ENCODE measurements at places on chromosomes 6 and 20.

DNA sequence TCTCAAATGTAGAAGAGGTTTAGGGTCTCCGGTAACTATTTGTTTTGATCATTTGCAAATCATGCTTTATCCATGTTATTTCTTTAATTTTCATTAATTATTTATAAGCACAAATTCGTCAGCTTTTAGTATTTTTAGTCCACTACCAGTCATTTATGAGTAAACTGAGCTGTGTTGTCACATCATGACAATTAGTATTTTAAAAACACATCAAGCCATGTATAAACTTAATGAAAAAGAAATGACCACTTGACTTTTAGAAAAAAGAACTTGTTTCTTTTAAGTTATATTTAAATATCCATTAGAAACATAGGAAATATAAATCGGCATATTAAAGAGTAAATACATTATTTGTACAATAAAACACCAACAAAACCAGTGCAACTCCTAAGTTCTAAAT, 2.8 kb downstream of the NKX2-4 start:
- DNase-seq: no peak

- no peak for DNase-seq
Measured at GRCh38 chr20:31972471-31973021, 4.6 kb downstream of the XKR7 start.

GRCh38 chr6:79518842-79519241, 18.4 kb downstream of the LCA5 start:
- no peak for DNase-seq

DNA sequence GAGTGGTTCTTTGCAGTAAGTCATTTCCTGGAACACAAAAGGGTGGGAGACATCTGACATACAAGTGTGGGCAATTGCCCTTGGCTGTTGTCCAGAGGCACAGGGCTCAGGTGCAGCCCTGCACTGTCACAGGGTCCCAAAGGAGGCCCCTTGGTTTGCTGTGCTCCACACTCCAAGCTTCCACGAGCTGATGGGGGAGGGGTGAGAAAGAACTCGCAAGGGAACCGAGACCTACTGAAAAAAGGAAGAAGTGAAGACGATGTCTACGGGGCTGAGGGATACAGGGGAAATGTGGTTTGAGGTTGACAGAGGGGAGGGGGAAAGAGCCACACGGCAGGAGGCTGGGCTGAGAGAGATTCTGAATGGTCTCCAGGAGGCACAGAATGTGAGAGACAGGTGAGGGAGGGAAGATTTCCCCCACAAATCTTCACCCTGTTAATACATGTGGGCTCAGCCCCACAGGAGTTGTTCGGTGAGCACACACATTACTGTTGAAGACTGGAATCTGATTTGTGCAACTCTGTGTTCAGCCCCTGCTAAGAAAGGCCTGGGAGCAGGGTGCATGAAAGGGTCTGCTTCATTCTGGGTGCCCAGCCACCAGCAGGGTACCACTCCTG, 123.4 kb downstream of the LY86 start:
- peak; percentile 87 for DNase-seq

GRCh38 chr6:154893917-154894316, 101.2 kb upstream of the TIAM2 start:
- DNase-seq: no peak

GRCh38 chr6:90536520-90536919, 50.4 kb downstream of the MAP3K7 start:
- no peak for DNase-seq

DNA sequence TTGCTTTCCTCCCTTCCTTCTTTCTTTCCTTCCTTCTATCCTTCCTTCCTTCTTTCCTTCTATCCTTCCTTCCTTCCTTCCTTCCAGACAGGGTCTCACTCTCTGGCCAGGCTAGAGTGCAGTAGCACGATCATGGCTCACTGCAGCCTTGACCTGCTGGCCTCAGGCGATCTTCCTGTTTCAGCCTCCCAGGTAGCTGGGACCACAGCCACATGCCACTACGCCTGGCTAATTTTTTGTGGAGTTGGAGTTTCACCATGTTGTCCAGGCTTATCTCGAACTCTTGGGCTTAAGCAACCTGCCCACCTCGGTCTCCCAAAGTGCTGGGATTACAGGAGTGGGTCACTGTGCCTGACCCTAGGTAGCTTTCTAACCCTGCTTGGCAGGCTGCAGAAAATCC, 12.2 kb upstream of the SEC63 start:
- DNase-seq: no peak

- DNase-seq: no peak
Measured at GRCh38 chr6:130293800-130294199, 71.0 kb upstream of the SAMD3 start.

- no peak for DNase-seq
Measured at GRCh38 chr6:38349221-38349620, 290.5 kb downstream of the BTBD9 start.

GRCh38 chr20:50774515-50774914, 20.3 kb upstream of the BCAS4 start:
- no peak for DNase-seq

- DNase-seq: no peak
Measured at GRCh38 chr6:21648475-21649050, 55.0 kb downstream of the SOX4 start.

- no peak for DNase-seq
Measured at GRCh38 chr6:152078804-152079203, 271.3 kb downstream of the ESR1 start.

GRCh38 chr20:54454982-54455381, 20.4 kb upstream of the DOK5 start:
- DNase-seq: no peak

DNA sequence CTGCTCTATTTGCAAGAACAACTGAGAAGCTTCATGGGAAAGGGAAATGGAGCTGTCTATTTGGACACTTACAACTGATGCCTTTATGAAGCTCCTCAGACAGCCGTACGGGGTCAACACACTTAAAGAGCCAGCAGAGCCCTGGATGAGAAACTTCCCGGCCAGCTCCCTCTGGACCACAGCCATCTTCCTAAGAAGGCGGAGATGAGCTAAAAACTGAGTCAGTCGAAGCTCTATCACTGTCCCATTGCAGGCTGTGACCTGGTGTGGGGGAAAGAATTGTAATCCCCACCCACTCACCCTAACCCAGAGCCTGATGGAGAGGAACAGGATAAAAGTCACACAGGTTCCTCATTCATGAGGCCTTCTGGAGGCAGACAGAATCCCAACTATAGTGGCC, 360.4 kb upstream of the JARID2 start:
- DNase-seq: no peak

- no peak for DNase-seq
Measured at GRCh38 chr6:109961611-109962041, 16.5 kb upstream of the GPR6 start.

GRCh38 chr20:40980828-40981310, 47.8 kb upstream of the TOP1 start:
- DNase-seq: no peak

DNA sequence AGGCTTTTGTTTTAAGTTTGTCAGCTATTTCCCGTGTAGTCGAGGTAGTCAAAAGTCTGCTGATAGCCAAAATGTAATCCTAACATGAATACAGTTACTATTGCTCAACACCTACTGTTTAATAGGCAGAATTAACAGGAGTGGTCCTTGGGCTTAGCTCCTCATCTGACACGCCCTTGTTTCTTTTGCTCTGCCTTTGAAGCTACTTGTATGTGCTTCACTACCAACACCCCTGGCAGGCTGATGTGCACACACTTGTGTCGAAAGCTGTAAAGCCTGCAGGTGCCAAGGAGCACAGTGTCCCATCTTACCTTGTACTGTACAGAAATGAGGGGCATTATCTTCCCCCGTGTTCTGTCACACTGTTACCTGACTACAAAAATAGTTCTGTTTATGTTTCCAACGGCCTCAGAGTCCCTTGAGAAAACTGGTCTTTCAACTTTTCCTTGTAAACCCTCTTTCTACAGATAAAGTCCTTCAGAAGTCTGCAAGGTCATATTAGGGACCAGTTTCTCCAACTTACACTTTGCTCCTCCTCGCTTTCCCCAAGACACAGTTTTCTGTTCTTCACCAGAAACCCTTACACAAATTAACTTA, 9.3 kb downstream of the SDHAF4 start:
- no peak for DNase-seq

GRCh38 chr6:11043961-11044711, at the start of gene ELOVL2:
TSS of gene ELOVL2 (minus strand) at chr6:11044305. CDS start at chr6:11044230, 75 bp downstream.
- no peak for DNase-seq

- DNase-seq: no peak
Measured at GRCh38 chr6:15977050-15977449, 151.8 kb upstream of the MYLIP start.

- no peak for DNase-seq
Measured at GRCh38 chr6:24910331-24910960, 25.3 kb downstream of the RIPOR2 start.

- DNase-seq: no peak
Measured at GRCh38 chr20:14069796-14070195, 74.5 kb downstream of the MACROD2 start.

DNA sequence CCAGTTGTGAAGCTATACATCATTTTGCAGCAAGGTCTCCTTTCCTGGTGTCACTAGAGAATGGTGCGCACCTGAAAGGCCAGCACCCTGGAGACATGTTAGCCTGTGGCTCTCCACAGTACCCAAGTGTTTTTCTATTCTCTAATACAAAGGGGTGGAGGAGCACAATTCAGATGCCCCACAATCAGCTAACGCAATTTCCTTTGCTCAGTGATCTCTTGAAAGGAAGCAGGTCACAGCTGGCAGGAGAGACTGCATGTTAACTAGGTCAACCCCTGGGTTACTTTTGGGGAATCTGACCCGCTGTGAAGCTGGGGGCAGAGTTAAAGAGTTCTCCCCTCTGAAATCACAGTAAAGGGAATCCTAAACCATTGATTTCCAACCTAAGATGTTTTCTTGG, 92.5 kb downstream of the B3GAT2 start:
- no peak for DNase-seq

GRCh38 chr6:106535012-106535411, 94.3 kb downstream of the RTN4IP1 start:
- no peak for DNase-seq

DNA sequence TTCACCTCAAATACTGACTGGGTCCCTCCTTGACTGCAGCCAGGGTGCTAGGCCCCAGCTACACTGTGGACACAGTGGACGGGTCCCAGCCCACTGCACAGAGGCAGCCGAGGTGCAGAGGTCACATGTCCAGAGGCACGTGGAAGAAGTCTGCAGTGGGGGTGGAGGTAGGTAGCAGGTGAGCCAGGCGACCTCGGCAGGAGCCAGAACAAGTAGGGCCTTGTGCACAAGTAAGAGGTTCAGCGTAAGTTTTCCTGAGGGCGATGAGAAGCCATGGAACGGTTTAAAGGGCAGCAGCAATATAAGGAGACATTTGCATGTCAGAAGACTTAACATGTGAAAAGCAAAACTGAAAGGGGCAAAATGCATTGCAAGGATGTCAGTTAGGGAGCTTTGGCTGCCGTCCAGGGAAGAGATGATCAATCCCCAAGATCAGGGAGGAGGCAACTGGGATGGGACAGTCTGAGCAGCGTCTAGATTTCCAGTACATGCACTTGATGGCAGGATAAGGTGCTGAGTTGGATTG, 49.7 kb upstream of the SNX9 start:
- no peak for DNase-seq

DNA sequence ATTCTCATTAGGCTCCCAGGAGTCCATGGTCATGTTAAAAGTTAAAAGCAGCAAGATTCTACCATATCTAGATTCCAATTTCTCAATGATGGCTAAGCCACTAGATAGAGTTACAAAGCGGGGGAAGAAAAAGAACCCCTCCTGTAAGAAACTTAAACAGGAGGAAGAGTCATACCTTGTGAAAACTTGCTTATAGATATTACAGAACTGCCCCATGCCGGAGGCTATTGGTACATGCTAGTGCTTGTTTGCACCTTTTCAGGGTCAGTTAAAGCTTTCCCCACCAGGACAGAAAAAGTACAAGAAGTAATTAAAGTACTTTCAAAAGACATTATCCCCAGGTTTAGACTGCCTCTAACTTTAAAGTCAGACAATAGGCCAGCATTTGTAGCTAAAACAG, 15.5 kb upstream of the GSTA3 start:
- DNase-seq: no peak

GRCh38 chr20:50335105-50335504, 144.5 kb downstream of the CEBPB start:
- no peak for DNase-seq

DNA sequence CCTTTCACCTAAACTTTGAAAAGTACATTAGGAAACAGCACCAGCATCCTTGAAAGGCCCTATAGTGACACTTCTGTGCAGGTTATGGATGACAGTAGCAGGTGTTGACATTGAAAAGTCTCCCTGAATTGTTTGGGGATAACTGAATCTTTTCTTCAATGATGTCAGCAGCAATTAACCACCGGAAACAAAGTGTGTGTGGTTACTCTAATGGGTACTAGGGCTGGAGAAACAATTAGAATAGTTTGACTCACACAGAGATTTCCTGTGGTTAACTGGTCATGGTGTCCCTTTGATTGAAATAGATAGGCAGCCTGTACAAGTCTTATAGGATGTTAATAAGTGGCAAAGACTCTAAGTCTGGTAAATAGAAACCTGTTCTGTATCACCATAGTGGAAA, 189.1 kb downstream of the TBX18 start:
- DNase-seq: no peak

GRCh38 chr6:155263373-155264063, at the start of gene CLDN20:
TSS of gene CLDN20 (plus strand) at chr6:155264013. CDS start at chr6:155275720, 11,707 bp downstream.
- no peak for DNase-seq

GRCh38 chr6:142796571-142796970, 148.4 kb downstream of the HIVEP2 start:
- peak; percentile 19 for DNase-seq

All from GF-D8 (cell line).